Adrenal gland (tissue), 19 donors: ENCODE measurements at places on chromosomes 3 and 15. TPM values are rescaled to one million over a fixed set of nuclear protein-coding genes. Genes with fewer than 3 reads are reported as not detected.

The AQR gene
- 24.3 TPM for polyA plus RNA-seq

The C3orf20 gene
- not detected for polyA plus RNA-seq

The PAQR9 gene
- polyA plus RNA-seq: not detected

The ANKRD63 gene
- not detected for polyA plus RNA-seq

The BLOC1S6 gene
- polyA plus RNA-seq: 18.9 TPM

The PLCD1 gene
- polyA plus RNA-seq: 42.7 TPM

The C3orf85 gene
- not detected for polyA plus RNA-seq

The C2CD4B gene
- polyA plus RNA-seq: 3.6 TPM

The MRAS gene
- polyA plus RNA-seq: 60.0 TPM

The HTD2 gene
- polyA plus RNA-seq: 9.6 TPM

The IL1RAP gene
- polyA plus RNA-seq: 1.1 TPM

The VEPH1 gene
- polyA plus RNA-seq: 27.4 TPM

The SCAANT1 gene
- not detected for polyA plus RNA-seq

The SNX22 gene
- polyA plus RNA-seq: 3.1 TPM

The SAMD7 gene
- polyA plus RNA-seq: not detected

The SLC25A36 gene
- polyA plus RNA-seq: 49.1 TPM

The NOX5 gene
- 0.88 TPM for polyA plus RNA-seq

The CLDN18 gene
- 0.03 TPM for polyA plus RNA-seq

The NPAP1 gene
- 0.32 TPM for polyA plus RNA-seq

The FAM107A gene
- 12.5 TPM for polyA plus RNA-seq

The LINS1 gene
- 11.2 TPM for polyA plus RNA-seq

The CKMT1B gene
- polyA plus RNA-seq: 2.9 TPM

The ANAPC13 gene
- 186 TPM for polyA plus RNA-seq

The PLA2G4E gene
- 1.1 TPM for polyA plus RNA-seq

The SGO1 gene
- 0.86 TPM for polyA plus RNA-seq

The ZNF501 gene
- 0.74 TPM for polyA plus RNA-seq

The ITIH1 gene
- polyA plus RNA-seq: 0.40 TPM

The EOMES gene
- 0.16 TPM for polyA plus RNA-seq

The GHSR gene
- 0.24 TPM for polyA plus RNA-seq

The TEX55 gene
- polyA plus RNA-seq: not detected
